ENCODE measurements at places on chromosomes 6 and 20.

- no peak for DNase-seq
Measured at GRCh38 chr6:12545619-12546409, 170.8 kb upstream of the PHACTR1 start.

DNA sequence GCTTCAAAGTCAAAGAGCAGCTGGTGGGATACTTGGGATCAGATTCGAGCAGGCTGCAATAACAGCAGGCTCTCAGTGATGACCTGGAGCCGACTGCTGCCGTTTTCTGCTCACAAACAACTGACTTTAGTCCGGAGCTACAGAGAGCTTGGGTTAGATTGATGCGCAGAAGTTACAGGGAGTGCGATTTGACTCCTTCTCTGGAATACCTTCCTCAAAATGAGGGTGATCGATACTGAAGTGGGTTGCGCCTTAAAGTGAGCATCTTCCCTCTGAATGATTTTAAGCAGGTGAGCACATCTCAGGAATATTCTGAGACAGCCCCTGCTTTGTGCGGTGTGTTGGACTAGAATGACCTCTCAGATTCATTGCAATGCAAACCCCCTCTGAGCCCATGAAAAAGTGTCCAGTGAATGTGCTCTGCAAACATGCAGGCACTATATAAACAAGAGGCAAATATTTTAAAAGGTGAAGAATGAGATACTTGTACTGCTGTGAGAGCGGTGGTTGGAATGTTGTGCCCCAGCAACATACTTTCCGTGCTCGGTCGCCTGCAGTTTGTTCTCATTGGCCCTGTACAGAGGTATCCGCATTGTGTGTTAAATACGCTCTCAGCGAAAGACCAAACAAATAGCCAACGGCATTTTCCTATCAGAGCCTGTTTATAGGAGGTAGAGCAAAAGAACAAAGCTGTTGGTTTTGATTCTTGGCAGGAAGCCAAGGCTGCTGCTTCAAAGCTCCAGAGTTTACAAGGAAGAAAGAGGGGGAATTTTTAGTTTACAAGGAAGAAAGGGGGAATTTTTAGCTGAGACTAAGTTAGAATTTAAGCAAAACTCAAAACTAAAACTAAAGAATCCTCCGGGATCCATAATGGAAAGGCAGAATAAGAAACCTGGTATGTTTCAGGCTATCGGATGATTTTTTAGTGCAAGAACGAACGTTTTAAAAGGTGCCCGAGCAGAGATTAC lies 67.7 kb downstream of the PHACTR2 start:
- DNase-seq, result no peak

DNA sequence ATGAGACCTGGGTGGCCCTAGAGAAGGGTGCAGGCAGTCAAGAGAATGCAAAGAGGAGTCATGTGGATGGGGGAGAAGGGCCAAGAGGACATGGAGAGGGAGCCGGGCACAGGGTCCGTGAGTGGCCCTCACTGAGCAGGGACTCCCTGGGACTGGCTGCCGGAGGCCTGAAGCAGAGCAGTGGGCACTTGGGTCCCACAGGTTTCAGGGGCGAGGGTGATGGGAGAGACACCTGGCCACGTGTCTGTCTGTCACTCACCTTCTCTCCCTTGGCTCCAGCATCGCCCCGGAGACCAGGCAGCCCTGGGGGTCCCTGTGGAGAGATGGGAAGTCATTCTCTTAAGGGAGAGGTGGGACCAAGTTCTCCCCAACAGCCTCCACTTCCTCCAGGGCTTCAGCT lies 25.5 kb downstream of the COL11A2 start:
- DNase-seq, result no peak

- DNase-seq, result no peak
Measured at GRCh38 chr6:13302751-13303667, 25.3 kb downstream of the TBC1D7 start.

DNA sequence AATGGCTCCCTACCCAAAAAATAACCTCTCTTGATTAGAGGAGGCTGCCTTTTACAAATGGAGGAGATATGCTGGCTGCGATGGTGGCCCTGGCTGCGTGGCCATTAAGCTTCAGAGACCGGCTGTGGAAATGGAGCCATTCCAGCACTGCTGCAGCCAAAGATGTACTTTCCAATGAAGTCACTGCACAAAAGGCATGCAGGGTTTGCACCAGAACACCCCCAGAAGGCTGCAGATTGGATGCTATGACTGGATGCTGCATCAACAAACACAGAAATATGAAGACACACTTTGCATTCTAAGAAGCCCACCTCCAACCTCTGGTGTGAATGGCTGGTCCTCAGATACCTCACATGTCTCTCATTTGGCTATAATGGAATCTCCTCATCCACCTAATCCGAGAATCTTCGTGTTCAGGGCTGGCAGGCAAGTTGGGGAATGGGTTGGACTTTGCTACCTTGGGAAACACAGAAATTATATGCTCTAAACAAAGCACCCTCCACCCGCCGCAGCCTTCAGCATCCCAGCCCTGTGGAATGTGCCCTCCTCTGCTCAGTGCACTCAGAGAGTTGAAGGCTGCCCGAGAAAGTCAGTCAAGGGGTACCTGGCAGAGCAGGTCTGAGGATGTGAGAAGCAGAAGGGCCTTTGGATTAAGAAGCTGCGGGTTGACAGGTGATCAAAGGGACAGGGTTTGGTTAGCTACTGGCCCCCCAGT lies 35.3 kb downstream of the APCDD1L start:
- no peak for DNase-seq

GRCh38 chr6:159074120-159074684 lies 29.4 kb upstream of the TAGAP start:
- DNase-seq, result no peak

GRCh38 chr6:43257367-43258145 lies 14.3 kb downstream of the TTBK1 start:
- no peak for DNase-seq

DNA sequence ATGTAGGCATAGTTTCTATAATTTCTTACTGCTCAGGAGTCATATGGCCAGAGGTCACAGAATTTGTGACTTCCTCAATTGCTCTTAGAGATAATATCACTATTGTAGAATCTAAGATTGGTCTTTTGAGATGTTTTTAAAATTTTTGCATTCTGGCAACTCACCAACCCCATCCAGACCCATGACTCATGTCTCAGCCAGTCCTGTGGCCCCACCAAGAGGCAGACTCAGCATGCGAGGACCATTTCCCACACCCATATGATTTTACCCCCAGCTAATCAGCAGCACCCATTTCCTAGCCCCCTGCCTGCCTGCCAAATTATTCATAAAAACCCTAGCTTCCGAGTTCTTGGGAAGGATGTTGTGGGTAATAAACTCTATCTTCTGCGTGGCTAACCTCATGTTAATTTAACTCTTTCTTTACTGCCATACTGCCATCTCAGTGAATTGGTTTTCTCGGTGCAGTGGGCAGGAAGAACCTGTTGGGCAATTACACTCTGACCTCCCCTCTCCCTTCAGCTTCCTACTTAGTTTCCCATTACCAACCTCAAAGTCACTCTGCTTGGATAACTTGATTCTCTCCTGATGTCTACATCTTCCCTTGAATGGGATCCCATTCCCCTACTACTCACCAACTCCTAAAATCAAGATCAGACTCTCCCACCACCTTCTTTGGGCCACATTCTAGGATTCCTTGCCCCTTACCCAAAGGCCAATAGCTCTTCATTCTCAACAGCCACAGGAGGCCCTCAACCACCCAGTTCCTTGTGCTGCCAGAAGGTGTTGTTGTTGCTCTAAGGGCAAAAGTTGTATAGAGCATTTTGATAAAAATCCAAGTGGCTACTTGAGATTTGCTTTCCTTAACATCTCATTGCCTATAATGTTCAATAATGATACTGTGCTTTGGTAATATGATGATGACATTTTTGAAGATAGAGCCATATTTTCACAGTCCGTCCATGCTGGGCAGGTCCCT lies 16.2 kb upstream of the IYD start:
- DNase-seq, result no peak

DNA sequence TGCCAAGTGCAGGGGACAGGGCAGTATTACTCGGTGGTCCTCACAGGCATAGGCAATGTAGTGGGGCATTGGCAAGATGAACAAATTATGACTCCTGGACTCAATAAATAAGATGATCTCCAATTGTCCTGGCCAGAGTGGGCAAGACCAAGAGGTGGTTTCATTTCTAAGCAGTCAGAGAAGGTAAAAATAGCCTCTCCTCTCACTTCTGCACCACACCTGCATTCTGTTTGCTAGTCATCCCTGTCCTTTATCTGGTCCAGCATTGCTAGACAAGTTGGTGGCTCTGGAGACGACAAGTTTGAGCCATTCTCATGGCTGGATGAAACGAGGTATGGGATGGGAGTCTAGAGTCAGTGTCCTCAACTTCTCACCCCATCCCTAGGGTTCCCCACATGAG lies 83.0 kb downstream of the BANF2 start:
- DNase-seq, result no peak

DNA sequence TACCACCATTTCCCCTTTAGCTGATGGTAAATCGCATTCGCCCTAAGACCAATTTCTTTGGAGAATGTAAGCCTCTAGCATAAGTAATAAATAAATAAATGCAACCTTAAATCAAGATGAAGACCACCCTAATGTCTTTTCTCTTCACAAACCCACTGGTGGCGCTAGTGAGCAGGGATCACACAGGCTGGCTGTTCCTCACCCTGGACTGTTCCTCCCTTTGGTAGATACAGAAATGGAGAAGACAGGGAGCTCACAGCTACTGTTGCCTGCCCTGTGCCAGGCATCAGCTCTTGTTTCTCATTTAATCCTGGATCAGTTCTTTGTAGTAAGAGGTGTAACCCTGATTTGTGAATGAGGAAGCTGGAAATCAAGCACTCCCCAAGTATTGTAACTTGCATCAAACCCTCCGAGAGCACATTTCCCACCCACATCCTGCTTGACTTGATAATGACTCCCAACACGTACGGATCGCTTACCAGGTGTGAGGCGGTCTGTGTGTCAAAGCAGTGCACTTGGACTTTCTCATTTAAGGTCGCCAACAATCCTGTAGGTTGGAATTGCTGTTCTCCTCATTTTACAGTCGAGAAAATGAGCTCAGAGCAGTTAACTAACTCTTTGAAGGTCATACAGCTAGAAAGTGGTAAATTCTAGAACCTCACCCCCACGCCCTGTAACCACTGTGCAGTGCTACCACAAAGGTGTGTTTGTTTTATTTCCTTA lies 236.1 kb downstream of the TSHZ2 start:
- DNase-seq, result no peak

DNA sequence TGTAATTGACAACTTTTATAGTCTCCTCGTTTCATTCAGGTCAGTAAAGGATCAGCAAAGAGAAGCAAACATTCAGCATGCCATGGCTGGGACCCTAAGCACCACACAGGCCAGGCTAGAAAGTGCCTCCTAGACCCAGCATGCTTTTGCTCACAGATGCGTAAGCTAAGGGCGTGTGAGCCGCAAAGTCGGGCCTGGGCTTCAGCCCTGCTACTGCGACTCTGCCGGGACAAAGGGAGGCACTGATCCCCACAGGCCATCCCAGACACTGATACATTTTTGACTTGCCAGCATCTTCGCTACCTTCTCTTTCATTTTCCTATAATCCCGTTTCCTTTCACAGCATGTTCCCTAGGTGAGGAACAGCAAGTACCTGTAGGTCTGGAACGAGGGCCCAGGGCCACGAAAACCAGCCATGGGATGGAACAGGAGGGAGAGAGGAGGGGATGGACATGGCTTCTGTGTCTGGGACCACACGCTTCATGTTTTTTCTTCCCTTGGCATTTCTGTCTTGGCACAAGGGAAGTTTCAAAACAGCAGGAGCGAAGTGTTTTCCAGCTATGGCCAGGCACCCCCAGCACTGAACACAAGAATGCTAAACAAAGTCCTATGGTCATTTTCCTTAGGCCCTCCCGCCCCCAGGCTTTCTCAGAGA lies 42.6 kb downstream of the IRF4 start:
- DNase-seq, result no peak

DNA sequence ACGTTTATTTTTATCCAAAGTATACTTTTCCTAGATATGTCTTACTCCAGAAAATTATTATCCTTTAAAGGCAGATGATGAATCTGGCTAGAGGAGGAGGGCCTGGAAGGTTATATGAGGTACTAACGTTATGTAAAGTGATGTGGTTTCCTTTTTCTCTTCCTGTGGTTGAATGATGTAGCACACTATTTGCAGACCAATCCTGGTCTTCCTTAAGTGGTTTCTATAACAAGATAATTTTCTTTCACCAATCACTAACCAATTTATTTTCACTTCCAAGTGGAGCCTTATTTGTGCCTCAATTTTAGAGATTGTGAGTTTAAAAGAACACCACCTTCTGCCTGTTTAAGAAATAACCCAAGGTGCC lies 154.6 kb upstream of the SOX4 start:
- DNase-seq, result no peak

DNA sequence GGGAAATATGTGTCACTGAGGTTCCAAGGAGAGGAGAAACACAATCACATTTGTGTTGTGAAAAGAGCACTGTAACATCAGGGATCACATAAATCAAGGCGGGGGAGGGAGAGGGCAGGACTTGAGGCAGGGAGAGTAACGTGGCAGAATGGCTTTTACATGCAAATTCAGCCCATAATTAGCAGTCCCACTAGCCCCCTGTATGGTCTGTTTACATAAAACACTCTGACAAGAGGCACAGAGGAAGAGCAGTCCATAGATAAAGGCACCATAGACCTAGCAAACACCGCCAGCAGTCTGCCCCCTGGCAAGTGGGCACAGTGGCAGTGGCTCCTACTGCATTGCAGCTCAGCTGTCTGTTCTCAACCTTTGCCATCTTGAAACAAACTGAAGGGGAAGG lies 82.7 kb downstream of the LYRM2 start:
- no peak for DNase-seq

DNA sequence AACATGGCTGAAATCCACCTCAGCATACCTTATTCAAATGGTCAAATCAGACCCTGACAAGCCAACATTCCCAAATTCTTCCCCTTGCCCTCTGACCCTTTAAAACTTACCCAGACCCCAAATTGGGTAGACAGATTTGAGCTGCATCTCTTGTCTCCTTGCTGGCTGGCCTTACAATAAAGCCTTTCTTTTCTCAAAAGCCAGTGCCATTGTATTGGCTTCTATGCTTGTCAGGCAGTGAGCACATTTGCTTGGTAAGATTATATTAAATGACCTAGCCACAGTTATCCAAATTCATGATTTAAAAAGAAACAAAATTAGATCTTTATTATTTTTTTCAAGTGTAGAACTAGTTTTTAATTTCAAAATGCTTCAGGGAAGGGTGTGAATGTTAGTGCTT lies 67.8 kb upstream of the FAM83B start:
- DNase-seq, result no peak

DNA sequence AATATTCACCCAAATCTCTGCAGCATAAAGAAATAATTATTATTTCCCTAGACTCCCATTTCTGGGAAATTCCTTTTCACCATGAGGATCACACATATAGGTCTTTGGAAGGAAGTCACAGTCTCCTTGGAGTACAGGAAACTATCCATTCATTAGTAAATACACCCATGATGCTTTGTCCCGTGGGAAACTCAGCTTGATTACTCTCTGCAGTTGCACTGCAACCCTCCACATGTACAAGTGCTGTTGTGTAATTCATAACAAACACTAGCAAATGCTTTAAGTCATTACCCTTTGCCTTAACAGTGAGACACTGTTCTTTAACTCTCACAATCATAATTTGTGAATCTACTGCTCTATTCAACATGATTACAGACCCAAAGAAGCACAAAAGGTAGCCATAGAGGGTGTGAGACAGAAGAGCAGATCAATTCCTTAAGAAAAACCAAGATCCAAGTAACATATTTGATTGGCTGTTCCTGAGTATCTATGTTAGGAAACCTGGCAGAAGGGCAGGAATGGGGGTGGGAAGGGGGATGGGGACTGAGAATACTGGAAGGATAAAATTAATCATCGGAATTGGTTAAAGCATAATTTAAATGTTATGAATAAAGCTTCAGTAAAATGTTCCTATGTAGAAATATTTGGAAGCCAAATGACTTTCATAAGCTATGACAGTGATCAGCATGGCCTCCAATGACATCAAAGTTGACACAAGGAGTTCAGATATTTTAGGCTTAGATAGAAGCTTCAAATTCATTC lies 268.0 kb downstream of the HACE1 start:
- no peak for DNase-seq
